Pulmonary artery endothelial cell (primary cell): ENCODE measurements at places on chromosomes 16 and 17. TPM values are rescaled to one million over a fixed set of nuclear protein-coding genes. Genes with fewer than 3 reads are reported as not detected.

DNA sequence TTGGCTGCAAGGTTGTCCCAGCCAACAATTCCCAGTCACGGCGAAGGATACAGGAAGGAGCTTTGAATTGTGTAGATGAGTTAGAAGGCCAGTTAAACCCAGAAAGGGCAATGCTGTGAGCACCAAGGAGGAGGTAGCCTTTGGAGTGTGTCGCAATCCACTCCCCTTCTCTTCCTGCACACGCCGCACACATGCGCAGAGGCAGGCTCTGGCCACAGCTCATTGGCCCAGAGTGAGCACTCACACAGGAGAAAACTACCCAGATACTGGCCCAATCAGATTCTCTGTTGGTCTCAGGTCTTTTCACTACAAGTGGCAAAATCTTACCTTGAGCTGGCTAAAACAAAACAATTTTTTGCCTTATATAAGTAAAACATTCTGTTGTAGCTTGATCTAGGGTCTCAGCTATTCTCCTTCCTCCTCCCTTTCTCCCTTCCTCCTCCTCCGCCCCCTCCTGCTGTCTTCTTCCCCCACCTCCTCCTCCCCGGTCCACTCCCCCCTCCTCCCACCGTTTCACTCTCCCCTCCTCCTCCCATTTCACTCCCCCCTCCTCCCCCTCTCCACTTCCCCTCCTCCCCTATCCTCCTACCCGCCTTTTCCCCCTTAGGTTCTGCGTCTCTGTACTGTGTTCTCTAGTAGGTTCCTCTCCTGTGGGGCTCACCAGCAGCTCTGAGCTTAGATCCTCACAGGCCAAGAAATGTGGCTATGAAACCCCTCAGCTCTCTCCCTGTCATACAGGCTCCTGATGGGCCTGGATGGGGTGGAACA, 344.9 kb downstream of the CPPED1 start:
- no peak for DNase-seq

- DNase-seq, result no peak
Observed at GRCh38 chr16:52652033-52652432, 105.1 kb upstream of the TOX3 start.

GRCh38 chr16:23530062-23530461, 19.8 kb upstream of the GGA2 start:
- DNase-seq, result no peak

DNA sequence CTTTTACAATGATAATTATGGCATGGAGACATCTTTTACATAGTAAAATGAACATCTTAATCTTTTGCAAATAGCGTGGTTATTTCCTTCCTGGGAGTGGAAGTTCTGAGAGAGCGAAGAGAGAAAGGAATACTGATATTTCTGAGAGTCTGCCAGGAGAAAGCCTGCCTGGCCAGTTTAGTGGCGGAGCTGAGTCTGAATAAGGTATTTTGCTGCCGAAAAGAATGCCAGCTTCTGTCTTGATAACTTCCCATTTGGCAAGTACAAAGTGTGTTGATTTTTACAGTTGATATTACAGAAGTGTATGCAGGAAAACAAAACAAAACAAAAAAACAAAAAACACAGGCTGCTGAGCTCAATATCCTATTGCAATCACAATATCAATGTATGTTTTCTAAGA, 55.9 kb downstream of the KCNJ2 start:
- DNase-seq, result no peak

Gene ABCC1
- total RNA-seq, result 51.4 and 52.6 TPM in 2 replicates

Gene SLC5A10
- total RNA-seq, result not detected in 2 replicates

Gene CRLF3
- total RNA-seq, result 23.3 and 31.0 TPM in 2 replicates

DNA sequence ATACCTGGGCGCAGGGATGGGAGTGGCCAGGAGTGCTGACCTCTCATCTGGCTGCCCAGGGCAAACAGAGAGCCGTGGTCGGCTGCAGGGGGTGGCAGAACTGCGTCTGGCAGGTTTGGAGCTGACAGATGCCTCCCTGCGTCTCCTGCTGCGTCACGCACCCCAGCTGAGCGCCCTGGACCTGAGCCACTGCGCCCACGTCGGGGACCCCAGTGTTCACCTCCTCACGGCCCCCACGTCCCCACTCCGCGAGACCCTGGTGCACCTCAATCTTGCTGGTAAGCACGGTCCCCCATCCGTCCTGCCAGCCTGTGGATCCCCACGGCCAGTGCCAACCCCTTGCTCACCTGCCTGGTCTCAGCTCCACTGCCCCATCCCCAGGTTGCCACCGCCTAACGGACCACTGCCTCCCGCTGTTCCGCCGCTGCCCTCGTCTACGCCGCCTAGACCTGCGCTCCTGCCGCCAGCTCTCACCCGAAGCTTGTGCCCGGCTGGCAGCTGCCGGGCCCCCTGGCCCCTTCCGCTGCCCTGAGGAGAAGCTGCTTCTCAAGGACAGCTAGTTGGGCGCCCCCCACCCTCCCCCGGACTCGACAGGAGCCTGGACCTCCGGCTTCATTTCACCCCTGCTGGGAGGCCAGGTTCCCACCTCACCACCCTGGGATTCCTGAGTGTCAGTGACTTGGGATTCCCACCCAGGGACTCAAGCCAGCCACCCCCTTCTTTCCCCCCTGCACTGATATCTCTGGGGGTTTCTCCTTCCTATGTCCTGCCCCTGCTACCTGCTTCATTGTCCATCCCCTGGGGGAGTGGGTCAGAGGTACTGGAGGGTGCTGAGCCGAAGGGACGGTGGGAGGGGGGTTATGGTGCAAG, 2.0 kb upstream of the ORAI3 start:
- no peak for DNase-seq

Gene RAMP2
- total RNA-seq, result 2.1 and 5.4 TPM in 2 replicates

DNA sequence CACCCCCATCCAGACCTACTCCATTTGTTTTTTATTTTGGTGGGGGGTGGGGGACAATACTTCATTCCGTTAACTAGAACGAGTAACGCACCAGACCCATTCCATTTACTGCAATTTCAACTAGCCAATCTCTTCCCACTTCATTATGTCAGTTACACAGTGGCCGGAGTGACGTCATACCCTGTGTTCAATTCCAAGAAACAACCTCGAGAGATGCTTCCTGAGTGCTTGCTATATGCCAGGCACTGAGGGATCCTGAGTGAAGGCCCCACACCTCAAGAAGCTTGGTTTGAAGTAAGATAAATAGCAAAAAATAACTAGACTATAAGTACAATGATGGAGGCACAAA, 9.1 kb upstream of the SIAH1 start:
- DNase-seq, result no peak

Gene TMEM88
- 5.8 and 19.8 TPM in 2 replicates for total RNA-seq

- DNase-seq, result peak; percentile 50
Observed at GRCh38 chr16:72203401-72203800, 31.4 kb upstream of the PMFBP1 start.

Gene NME1
- total RNA-seq, result 186 and 210 TPM in 2 replicates

Gene HAS3
- 1.1 and 4.1 TPM in 2 replicates for total RNA-seq

GRCh38 chr17:28518578-28518977, 12.4 kb downstream of the FOXN1 start:
- no peak for DNase-seq

DNA sequence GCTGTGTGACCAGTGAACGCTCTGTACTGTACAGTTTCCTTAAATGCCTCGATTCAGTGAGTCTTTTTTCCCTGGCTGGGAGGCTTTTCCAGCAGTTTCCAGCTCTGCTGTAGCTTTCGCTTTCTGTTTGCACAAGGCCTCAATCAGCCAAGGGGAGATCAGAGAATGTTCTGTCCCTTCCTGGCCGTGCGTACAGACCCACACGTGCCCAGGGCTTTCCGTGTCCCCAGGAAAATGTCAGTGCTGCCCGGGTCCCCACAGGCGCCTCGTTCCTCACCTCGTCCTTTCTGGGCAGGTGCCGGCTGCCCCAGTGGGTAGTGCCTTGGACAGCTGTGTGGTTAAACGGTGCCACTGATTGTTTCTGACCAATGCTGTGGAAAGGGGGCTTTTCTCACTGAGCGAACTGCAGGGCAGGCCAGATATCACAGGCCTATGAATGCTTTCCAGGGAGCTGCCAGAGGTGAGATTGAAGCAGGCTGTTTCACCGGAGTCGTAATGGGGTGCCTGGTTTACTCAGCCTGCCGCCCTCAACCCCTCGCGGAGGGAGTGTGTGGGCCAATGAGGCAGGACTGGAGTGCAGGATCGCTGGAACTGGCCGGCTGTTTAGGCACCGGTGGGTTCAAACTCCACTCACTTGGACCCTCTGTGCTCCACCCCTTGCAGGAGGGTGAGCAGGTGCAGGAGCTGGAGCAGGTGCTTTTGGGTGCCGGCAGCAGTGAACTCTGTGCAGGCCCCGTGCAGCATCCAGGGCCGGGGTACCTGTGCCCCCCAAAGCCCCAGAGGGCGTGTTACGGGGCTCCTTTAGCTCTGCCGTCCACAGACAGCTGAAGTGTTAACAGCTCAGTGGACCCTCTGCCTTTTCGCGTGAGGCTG, 44.4 kb downstream of the ZNF778 start:
- DNase-seq, result no peak

GRCh38 chr17:27367121-27367981, 73.4 kb downstream of the WSB1 start:
- no peak for DNase-seq

Gene AATK
- total RNA-seq, result 2.1 and 3.0 TPM in 2 replicates

Gene BCL6B
- total RNA-seq, result 101 and 117 TPM in 2 replicates

- no peak for DNase-seq
Observed at GRCh38 chr17:77698903-77699623, 259.4 kb upstream of the TNRC6C start.
